ENCODE measurements at places on chromosomes 11 and 22. TPM values are rescaled to one million over a fixed set of nuclear protein-coding genes. Genes with fewer than 3 reads are reported as not detected.

The OR4C6 gene
- not detected for total RNA-seq

The IGLL1 gene
- total RNA-seq, result not detected

The MPZL2 gene
- 36.8 TPM for total RNA-seq

DNA sequence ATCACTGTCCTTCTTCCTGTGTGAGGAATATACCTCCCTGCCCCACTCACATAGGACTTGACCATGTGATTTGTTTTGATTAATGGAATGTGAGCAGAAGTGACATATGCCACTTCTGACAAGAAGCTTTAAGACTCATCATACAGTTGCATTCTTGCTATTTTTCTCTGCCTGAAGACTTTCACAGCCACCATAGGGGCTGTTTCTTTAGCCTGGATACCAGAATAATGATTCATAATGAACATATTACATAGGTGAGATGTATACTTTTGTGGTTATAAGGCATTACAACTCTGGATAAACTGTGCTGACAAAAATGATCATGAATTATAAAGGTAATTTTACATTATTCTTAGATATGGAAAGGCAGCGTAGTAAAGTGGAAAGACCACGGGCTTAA lies 798.0 kb downstream of the DLG2 start:
- DNase-seq, result no peak

DNA sequence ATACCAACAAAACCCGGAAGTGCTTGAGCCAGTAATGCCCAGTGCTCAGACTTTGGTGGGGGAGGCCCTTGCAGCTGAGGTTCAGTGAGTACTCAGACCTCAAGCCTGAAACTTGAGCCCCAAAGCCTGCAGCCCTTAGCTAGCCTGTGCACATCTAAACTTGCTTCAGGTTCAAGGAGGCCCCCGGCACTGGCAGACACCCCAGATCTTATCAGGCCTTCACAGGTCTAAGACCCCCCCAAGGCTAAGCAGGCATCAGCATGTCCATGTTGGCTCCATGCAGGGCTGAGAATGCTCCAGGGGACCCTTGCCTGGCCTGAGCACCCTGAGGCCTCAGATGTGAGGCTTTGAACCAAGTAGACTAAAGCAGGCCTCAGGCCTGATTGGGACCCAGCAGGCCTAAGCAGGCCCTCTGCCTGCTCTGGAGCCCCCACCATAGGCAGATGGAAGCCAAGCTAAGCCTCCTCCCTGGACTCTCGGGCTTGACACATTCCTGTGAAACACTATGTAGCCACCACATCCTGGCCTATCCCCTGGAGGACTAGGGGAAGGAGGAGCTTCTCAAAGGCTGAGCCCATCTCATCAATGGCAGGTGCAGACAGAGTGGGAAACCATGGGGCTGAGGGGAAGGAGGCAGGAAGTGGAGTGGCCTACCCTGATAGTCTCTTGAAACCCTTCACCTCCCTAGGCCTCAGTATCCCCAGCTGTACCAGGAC lies 1.2 kb upstream of the CASTOR1 start:
- DNase-seq, result no peak

GRCh38 chr11:130911306-130911705 lies 5.0 kb downstream of the SNX19 start:
- no peak for DNase-seq

DNA sequence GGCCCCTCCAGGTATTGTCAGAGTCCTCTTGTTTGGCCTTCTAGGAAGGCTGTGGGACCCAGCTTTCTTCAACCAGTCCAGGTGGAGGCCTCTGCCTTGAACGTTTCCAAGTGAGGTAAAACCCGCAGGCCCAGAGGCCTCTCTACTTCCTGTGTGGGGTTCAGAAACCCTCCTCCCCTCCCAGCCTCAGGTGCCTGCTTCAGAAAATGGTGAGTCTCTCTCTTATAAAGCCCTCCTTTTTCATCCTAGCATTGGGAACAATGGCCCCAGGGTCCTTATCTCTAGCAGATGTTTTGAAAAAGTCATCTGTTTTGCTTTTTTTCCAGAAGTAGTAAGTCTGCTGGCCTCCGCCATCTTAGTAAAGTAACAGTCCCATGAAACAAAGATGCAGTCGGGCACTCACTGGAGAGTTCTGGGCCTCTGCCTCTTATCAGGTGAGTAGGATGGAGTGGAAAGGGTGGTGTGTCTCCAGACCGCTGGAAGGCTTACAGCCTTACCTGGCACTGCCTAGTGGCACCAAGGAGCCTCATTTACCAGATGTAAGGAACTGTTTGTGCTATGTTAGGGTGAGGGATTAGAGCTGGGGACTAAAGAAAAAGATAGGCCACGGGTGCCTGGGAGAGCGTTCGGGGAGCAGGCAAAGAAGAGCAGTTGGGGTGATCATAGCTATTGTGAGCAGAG lies at the start of gene CD3E:
TSS of gene CD3E (plus strand) at position 163 of the 681 bp plus-strand sequence. CDS start at position 386, 223 bp downstream.
- DNase-seq, result no peak

DNA sequence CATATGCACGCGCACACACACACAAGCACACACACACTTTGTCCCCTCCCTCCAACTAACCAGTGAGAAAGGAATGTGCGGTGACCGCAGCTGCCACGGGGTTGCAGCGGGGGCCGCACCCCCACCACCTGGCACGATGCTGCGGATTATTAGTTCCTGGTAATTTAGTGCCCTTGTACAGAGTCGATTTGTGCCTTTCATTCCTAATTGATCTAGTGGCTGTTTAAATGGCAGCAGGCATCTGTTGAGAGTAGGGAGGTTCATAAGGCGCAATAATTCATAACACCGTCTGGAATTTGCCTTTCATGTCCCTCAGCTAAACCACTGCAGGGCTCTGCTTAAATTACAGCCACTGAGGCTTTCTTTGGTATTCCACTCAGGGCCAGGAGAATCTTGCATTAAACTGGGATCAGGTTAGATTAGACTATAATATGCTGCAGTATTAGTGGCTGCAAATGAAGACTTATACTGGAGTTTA lies 113.7 kb downstream of the FEZ1 start:
- no peak for DNase-seq

DNA sequence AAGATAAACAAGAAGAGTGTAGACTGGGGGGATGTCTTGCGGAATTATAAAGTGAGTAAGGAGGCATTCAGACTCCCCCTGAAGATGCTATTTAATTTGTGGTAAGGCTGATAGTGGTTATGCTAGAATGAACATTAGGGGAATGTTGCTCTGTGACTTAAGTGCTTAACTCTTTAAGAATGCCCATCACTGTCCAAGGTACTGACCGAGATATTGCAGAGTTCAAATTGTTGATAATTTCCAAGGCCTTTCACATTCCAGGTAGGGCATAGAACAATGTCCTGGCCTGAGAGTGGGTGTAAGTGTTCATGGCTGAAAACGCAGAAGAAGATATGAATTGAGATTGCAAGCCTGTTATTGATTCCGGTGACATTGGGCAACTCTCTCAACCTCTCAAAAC lies 90.3 kb upstream of the SEZ6L start:
- DNase-seq, result no peak

- no peak for DNase-seq
Observed at GRCh38 chr11:121385688-121386087, 66.4 kb upstream of the SORL1 start.

DNA sequence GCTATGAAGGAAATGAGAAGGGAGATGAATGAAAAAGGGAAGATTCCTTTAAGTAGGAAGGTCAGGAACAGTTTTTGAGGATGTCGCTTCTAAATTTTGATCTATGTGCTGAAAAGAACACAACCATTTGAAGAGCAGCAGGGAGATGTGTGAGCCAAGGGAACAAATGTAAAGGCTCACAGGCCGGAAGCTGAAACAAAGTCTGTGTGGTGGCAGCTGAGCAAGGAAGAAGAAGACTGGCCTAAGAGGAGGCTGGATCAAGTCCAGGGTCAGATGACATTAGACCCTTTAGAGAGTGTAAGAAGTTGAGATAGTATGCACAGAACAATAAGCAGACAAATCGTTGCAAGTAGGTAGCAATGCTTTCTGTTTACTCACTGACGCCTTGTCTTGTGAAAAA lies 1631.4 kb upstream of the TENM4 start:
- no peak for DNase-seq

DNA sequence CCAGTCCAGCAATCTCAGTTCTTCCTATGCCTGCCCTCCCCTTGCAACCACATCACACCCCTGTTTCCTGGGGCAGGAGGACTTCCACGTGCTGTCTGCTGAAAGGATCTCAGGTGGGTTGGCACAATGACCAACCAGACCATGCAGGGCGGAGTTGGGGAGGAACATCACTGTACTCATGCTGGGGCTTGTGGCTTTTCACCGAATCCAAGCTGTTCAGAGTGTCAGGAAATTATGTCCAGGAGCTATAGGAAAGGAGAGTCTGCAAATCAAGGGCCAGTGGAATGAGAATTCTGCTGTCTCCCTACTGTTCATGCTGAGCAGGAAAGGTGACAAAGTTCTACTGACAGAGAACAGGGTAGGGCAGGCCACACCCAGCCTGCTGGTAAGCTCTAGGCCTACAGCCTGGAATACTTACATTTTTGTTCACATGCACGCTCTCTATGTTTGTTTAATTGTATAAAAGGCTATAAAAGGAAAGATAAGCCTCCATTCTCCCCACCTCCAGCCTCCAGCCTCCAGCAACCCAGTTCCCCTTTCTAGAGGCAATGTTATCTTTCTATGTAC lies 1.7 kb upstream of the PLAAT2 start:
- no peak for DNase-seq

- no peak for DNase-seq
Observed at GRCh38 chr22:46810856-46811786, 48.7 kb downstream of the TBC1D22A start.

DNA sequence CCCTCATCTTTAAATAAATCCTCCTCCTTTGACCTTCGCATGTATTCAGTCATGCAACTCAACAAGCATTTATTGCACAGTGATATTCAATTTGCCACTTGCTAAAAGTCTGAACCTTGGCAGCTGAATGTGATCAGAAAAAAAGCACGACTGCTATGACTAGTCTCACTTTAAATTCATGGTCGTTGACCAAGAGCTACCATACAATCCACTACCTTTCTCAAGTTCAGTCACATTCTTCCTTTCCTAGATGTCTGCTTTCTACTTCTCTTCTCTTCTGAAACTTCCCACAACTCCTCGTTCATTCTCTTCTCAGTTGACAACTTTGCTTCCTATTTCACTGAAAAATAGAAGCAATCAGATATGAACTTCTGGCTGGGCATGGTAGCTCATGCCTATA lies 2.0 kb upstream of the SAA1 start:
- DNase-seq, result no peak

DNA sequence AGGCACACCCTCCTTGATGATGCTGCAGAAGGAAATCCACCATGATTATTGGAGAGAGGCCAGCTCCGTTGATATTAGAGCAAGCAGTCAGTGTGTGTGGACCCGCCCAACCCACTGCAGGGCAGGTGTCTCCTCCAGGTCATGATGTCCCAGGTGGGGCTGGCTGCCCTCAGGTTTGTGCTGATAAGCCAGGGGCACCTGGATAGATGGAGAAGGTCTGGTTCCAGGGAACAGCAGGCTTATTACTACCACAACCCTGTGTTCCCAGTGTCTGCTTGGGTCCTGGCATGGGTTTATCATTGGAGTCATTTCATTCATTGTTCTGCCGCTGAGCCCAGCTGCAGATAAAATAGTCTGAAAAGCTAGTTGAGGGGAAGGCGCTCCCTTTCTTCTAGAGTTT lies 181.1 kb upstream of the NECTIN1 start:
- DNase-seq, result no peak

- no peak for DNase-seq
Observed at GRCh38 chr11:132872211-132872610, 660.1 kb downstream of the OPCML start.
